ENCODE measurements at places on chromosomes 16 and 17.

DNA sequence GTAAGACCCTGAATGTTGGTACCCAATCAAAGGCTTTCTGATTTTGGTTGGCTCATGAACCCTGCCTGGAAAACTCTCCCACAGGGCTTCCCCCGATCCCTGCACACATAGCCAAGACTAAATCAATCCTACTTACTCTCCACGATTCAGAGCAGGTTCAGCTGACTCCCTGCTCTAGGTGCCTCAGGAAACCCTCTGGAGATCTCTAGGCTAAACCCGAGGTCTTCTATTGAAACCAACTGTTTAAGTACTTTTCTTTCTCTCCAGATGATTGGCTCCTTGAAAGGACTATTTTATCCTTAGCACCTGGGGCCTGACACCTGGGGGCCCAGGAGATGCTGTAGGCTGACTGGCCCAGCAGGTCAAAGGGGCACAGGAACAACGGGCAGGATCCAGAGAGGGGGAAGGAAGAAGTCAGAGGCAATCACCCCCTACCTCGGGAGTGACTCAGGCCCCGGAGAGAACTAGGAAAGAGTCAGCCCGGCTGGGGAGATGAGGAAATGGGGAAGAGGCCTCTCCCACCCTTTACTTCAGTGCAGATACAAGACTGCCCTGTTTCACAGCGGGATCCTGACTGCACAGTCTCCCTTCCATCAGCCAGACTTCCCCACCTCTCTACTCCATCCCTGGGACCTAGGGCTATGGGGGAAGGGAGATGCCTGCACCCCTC, 2.0 kb downstream of the TBC1D10B start:
- no peak for DNase-seq

DNA sequence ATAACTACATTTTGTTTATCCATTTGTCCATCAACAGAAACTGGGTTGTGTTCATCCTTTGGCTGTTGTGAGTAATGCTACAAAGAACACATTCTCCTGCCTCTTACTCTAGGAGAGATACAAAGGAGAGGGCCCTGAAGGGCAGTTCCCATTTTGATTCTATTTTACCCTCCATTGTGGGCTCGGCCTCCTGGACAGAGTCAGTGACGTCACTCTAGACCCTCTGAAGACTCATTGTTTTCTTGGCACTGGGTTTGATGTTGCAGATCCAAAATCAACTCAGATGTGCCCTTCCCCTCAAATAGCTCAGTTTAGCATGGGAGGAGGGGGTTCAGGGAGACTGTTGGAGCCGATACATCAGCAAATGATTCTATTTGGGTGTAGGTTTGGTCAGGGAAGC, 280.9 kb downstream of the UTP18 start:
- no peak for DNase-seq

DNA sequence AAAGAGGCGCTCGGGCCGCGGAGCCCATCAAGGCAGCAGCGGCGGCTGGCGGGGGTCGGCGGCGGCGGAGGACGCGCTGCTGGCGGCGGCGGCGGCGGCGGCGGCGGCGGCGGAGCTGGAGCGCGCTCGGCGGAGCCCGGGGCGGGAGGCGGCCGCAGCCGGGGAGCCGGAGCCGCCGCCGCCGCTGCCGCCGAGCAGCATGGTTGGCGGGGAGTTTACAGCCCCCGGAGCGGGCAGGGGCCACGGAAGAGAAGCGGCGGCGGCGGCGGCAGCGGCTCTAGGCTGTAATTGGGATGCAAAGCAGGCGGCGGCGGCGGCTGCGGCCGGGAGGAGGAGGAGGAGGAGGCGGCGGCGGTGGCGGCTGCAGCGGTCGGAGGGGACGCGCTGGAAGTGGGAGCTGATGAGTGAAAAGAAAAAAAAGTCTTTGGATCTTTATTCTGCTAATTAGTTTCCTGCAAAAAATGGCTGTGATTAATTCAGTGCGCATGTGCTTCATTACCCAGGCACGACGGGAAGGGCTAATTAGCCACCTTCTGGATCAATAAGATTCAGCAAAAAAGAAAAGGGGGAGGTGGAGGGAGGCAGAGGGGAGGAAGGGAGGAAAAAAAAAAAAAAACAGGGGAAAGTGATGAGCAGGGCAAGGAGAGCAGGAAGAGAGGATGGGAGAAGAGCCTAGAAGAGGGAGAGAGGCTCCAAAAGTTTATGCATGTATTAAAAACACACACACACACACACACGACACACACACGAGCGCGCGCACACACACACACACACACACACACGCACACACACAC, 10.9 kb upstream of the ZFHX3 start:
- DNase-seq = no peak

DNA sequence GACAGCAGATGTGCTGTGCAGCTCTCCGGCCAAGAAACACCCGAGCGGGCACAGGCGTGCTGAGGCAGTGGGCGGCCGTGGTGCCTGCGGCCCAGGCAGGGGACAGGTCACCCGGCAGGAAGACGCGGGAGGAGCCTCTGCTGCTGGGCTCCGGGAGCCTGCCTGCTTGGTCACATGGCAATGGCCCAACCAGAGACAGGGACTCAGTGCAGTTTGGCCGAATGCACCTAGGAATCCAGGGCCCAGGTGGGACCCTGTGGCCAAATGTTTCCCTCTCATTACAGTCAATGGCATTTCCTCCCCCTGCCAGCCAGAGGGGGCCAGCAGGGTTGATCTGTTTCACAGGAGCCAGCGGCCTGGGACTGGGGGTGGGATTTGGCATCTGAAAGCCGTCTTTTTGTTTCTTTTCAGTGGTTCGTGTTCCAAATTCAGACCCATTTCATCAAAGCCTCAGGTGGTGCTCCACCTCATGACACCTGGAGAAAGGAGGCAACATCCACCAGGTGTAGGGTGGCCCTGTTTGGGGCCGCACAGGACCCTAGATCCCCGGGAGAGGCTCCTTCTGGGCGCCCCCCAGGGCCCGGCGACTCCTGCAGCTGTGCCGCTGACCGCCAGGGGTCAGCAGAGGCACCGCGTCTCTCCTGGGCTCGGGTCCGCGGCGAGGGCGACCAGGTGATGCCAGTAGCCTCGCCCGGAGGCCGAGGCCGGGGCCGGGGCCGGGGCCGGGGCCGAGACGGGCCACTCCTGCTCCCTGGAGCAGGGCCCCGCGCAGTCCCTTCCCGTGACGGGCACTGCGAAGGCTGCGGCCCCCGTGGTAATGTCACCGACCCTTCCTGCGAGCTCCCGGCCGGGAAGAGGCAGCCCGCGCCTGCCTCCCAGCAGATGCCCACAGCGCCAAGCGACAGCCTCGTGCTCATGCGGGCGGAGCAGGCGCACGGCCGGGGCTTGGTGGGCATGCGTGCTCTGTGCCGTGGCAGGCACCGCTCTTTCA, 118.5 kb downstream of the C16orf78 start:
- no peak for DNase-seq

DNA sequence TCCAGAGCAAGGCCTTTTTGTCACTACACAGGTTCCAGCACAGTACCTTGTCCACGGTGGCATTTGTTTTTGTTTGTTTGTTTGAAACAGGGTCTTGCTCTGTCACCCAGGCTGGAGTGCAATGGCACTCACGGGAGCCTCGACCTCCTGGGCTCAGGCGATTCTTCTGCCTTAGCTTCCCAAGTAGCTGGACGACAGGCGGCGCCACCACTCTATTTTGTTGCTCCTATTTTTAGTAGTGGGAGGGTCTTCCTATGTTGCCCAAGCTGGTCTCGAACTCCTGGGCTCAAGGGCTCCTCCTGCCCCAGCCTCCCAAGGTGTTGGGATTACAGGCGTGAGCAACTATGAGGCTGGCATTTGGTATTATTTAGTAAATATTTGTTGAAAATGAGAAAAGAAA, 10.3 kb downstream of the MRC2 start:
- DNase-seq = no peak

DNA sequence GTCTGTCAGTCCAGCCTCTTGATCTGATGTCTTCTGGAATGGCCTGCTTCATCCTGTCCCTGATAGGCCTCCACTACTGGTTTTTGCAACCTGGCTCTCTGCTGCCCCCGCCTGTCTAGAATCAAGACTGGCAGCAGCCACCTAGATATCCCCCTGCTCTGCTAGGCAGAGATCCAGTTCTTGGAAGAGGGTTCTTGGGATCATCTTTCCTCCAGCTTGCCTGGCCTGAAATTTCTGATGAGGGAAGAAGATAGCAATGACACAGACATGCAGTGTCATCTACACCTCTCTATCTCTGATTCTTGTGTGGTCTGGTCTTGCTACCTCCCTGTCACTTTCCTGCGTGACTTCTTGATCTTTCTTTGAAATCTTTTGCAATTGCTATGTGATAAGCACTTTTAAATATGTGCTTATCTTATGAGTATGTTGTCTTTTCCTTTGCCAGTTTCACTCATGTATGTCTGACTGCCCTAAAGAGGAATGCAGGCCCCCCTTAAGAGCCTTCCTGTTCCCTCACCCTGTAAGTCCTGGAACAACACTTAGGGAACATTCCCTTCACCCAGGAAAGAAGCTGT, 20.3 kb upstream of the NFATC3 start:
- no peak for DNase-seq

DNA sequence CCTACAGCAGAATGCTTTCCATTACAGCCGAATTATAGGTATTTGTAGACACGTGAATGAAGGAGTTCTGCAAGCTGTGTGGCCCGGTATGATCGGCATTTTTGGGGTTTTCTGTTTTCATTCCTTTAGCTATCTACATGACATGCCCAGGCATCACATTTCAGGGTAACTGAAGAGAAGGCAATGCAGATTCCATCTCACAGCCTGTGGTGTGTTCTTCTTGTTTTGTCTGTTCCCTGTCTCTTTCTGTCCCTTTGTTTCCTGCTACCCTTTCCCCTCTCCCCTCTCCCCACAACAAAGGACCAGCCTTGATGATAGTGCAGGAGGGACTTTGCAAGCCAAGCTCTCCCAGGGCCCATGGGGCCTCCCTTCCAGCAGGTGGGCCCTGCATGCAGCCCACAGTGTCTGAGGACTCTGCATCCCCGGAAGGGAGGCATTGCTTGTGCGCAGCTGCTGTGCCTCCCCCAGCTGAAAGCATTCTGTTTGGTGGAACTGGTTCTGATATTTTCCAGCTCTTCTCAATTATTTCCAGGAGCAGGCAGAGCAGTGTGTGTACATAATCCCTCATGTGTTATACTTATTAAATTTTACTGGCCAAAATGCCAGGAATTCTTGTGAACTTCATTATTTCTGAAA, 207.4 kb downstream of the RPTOR start:
- peak; percentile 72 for DNase-seq

- peak; percentile 56 for DNase-seq
Measured at GRCh38 chr17:60173304-60173819, 23.6 kb downstream of the CA4 start.

DNA sequence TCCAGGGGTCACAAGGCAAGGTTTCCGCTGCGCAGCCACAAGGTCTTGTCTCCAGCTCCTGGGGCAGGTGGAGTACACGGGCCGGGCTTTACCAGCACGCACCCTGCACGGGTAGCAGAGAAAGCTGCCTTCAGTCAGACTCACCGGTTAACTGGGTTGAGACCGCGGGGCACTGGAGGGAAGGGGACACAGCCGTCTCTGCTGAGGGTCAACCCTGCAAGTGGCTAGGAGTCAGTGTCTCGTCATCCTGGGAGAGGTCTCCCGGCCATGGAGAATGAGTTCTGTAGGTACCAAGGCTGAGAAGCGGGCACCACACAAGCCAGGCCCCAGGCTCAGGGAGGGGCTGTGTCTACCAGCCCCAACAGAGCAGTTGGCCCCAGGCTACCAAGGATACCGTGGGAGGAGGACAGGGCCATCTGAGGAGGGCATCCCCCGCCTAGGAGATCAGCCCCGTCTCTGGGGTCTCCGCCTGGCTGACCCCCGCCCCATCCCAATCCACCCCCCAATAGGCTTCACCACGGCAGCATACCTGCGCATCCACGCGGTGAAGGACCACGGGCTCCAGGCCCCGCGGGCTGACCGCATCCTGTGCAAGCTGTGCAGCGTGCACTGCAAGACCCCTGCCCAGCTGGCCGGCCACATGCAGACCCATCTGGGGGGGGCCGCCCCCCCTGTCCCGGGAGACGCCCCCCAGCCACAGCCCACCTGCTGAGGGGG, 2.8 kb upstream of the PRRT2 start:
- DNase-seq = no peak

- no peak for DNase-seq
Measured at GRCh38 chr17:61149862-61150362, 249.7 kb upstream of the TBX2 start.

DNA sequence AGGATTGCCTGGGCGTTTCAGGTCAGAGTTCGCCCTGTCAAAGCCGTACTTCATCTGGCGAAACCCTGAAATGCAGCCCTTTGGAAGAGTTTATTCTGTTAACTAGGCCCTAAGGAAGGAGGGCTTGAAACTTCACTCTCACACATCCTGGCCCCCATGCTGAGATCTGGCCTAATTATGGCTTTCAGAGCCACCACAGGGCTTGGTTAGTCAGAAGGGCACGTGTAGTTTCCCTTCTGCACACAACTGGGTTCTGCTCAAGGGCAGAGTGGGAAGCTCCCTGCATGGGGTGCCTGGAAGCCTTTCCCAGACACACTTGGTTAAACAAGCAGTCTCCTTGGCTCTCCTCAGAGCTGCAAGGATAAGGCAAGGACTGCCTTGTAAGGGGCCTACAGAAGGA, 397.3 kb downstream of the SHISA9 start:
- no peak for DNase-seq

All from GM04503 (cell line).